Stimulated activated CD4-positive, alpha-beta T cell treated with anti-CD3 and anti-CD28 coated beads, Interleukin-4, amount 100 ng/mL, for 1 hour (primary cell): ENCODE measurements at places on chromosomes 5 and 9.

DNA sequence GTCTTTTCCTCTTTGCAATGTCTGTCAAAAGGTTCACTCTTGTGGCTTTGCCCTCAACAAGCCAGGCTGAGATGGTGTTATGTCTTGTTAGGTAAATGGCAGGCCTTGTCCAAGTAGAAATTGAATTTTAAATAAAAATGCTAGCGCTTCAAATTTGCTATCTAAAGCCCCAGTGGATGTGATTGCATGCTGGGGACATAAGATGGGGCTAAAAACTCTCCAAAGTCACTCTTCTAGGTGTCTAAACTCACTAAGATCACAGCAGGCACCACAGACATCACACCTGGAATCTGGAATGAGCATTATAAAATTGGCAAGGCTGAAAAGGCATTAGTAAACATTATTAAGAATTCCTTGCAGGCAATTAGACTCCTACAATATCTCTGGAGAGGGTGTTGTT, 262.7 kb upstream of the CLINT1 start:
- DNase-seq, result no peak

GRCh38 chr5:140399979-140400729, 1.5 kb upstream of the ANKHD1 start:
- peak; percentile 51 for DNase-seq

DNA sequence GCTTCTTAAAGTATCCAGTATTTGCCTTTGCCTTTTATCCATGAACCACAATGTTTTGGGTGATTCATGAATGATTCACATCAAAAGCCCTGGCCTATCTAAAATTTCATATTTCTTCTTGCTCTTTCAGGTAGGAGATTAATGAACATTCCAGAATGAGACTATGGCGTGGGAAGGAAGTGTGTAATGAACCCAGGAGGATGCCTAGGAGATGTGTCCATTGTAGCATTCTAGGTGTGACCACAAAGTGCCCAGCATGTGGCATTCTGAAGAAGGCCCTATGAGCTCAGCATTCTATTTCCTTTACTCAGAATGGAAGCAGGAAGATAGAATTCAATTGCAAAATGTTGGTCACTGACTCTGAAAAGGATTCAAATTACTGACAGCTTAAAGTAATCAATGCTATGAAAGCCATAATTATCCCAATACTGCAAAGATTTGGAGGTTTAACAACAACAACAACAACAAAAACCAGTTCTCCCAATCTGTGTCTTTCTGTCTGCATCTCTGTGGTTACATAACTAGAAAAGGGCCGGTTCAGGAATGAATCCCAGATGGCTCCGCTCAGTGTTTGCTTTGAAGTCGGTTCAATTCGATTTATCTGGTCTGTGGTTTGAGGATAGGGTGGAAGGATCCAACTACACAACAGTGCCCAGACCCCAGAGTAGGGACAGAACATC, 126.7 kb downstream of the FOXD1 start:
- DNase-seq, result no peak

DNA sequence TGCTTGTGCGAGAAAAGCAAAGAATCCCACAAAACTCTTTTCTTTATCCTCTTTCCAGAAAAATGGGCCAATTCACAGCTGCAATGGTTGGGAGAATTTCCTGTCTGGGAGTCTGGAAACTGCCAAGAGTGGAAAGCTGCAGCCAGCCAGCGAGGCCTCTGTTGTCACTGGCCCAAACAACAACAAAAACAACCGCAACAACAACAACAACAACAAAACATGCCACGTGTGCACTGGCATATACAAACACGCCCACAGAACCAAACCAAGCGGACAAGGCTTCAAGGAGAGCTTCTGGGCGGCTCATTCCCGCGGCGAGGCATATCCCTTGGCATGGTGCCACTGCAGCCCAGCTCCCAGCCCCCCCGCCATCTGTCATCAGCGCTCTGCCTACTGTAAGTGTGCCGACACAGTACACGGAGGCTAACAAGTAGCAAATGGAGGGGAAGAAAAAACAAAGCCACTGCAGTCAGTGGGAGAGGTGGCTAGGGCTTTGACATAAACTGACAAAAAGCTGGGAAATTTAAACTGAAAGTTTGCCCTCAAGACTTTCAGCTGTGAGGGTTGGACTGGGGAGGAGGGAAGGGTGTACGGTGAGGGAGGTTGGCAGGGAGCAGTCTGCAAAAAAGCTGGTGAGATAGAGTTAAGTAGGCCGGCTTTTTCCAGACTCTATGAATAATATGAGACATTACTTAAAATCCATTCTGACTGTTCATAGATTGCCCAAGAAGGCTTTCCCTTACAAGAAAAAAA, 165.0 kb upstream of the ZNF462 start:
- DNase-seq, result no peak

GRCh38 chr5:32710550-32711361, at the start of gene NPR3:
Gene NPR3 (plus strand): TSS chr5:32711321. CDS start chr5:32711777, 456 bp downstream.
- no peak for DNase-seq

DNA sequence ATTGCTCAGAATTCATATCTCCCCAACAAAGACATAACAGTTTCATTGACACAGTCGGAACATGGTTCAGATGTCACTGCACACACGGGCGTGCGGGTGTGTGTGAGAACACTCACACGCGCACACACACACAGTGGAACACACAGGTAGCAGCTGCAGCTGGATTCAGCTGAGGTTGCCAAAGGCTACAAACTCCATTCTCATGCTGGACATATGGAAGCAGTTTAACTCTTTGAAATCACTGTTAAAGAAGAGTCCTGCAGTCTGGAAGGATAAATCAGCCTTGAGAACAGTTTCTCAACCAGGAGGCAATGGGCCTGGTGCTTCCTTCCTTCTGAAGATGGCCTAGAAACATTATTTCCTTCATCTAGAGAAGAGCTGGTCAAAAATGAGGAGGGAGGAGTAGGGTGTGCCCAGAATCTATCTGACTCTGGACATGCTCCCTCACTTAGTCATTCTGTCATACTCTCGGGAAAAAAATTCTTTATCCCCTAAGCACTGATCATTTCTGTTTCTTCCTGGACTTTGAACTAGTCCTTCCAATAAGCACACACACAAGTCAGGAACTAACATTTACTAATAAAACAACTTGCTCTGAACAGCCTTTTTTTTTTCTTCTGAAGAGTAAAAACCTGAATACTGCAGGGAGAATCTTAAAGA, 160.6 kb downstream of the ZDHHC21 start:
- DNase-seq, result no peak

GRCh38 chr5:73565969-73566547, 515 bp downstream of the UTP15 start:
- no peak for DNase-seq

- DNase-seq, result no peak
These were observed 970.2 kb upstream of the TYRP1 start for GRCh38 chr9:11722957-11723356.

DNA sequence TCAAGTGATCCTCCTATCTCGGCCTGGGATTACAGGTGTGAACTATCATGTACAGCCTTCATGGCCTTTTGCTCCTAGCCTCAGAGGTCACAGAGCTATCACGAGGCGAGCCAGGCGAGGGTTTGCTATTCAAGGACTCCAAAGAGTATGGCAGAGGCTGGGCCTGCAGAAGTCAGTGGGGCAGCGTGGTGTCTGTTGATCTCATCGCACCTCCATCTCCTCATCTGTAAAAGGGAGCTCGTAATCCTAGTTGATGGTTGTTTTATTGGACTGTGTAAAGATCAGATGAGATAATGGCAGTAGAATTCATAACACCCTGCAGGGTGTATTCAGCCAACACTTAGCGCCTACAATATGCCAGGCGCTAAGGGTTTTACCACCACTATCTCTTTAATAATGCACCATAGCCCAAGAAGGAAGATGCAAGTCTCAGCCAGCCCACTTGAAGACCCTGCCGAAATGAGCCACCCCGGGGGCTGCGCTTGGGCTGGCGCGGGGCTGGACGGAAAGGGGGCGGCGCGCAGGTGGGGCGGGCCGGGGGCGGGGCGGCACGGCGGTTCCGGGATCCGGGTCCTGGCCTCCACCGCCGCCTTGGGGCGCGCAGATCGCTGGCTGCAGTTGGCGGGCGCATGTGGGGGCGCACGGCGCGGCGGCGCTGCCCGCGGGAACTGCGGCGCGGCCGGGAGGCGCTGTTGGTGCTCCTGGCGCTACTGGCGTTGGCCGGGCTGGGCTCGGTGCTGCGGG, at the start of gene GALNT12:
Gene GALNT12, plus strand, starts transcription at position 601 of the 744 bp plus-strand sequence. Its CDS starts 29 bp downstream, at position 630.
- DNase-seq, result peak; percentile 63

GRCh38 chr5:113212244-113212920, 222.4 kb downstream of the TSSK1B start:
- no peak for DNase-seq

- DNase-seq, result no peak
These were observed 123.5 kb downstream of the DAB2IP start for GRCh38 chr9:121774715-121775613.

GRCh38 chr5:57698802-57699201, 216.2 kb upstream of the ACTBL2 start:
- DNase-seq, result no peak

- DNase-seq, result no peak
These were observed 62.6 kb downstream of the CFAP77 start for GRCh38 chr9:132472599-132472998.

- no peak for DNase-seq
These were observed 149.8 kb downstream of the MED10 start for GRCh38 chr5:6228257-6229250.
